DMS 273 treated with DMSO at 0.1 percent for 48 hours (cell line): ENCODE measurements at places on chromosomes 7 and 10.

- DNase-seq, result no peak
Measured at GRCh38 chr7:46559194-46559832, 638.2 kb upstream of the IGFBP3 start.

DNA sequence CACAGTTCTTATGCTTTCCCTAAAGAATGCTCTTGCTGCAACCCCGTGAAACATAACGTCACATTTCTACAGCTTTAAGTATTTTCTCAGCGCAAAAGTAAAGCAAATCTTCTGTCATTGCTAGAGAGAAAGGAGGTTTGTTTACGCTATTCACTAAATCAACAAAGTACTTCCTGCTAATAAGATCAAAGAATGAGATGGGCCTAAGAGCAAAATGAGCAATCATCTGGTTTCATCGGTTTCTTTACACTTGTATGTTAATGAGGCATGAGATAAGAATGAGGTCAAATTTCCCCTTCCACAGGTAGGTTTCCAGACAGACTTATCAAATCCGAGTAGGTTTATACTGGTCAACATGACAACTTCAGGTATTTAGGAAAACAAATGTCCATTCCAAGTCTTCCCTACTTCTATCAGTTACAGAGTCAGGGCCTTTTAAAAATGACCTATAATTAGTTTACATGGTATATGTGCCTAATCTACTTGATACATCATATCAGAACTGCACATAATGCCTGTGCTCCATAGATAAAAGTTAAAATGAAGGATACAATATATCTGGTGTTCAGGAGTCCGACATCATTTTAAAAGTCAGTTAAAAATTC lies 8.4 kb downstream of the USP6NL start:
- no peak for DNase-seq

- DNase-seq, result no peak
Measured at GRCh38 chr10:129140921-129141885, 325.8 kb upstream of the MGMT start.

GRCh38 chr7:76327610-76328009 lies 25.1 kb downstream of the HSPB1 start:
- no peak for DNase-seq

DNA sequence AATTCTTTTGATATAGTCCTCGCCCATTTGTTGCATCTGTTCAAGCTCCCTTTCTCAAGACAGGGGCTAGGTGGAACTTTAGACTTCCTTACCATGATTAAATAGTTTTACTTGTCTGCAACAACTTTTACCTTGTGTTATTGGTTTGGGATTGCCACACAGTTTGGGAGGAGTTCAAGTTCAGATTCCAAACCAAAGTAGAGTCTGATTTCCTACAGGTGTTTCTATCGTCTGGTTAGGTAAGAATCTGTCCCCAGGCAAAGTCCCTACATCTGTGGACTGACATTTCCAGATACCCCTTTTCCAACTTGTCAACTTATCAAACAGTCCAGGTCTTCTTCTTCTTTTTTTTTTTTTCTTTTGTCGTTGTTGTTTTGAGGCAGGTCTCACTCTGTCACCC lies 93.1 kb downstream of the LRGUK start:
- no peak for DNase-seq

DNA sequence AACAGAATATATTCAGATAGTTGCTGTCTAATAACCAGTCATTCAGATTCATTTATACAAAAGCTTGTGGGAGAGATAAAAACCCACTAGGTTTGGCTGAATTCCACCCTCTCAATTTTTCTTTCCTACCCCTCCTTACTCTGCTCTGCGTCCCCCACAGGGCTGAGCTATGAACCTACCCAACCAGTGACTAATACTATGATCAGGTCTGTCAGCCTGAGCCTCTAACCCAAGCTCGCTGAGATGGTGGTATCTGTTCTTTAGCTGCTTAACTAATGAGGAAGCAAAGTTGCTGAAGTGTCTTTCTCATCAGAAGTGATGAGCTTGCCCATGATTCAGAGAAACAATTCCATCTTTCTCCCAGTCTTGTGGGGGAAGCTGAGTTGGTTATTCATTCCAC lies 248.7 kb upstream of the GPR26 start:
- DNase-seq, result no peak

DNA sequence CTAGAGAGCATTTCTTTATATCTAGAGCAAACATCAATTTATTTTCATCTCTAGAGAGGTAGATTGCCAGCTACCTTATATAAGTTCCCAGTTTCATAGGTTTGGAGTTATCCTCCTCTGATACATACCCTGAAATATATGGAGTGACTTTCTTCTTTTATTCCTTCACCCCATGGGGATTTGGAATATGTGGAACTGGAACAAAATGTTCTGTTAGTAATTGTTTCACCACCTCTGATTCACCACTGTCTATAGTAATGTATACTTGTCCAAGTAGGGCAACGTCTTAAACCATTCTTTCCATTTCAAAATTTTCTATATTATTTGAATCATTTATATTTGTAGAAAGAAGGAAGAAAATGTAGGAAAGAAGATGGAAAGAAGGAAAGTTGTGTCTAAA lies 511.2 kb upstream of the KCND2 start:
- DNase-seq, result no peak

- DNase-seq, result no peak
Measured at GRCh38 chr10:57849691-57850357, 417.9 kb downstream of the IPMK start.

DNA sequence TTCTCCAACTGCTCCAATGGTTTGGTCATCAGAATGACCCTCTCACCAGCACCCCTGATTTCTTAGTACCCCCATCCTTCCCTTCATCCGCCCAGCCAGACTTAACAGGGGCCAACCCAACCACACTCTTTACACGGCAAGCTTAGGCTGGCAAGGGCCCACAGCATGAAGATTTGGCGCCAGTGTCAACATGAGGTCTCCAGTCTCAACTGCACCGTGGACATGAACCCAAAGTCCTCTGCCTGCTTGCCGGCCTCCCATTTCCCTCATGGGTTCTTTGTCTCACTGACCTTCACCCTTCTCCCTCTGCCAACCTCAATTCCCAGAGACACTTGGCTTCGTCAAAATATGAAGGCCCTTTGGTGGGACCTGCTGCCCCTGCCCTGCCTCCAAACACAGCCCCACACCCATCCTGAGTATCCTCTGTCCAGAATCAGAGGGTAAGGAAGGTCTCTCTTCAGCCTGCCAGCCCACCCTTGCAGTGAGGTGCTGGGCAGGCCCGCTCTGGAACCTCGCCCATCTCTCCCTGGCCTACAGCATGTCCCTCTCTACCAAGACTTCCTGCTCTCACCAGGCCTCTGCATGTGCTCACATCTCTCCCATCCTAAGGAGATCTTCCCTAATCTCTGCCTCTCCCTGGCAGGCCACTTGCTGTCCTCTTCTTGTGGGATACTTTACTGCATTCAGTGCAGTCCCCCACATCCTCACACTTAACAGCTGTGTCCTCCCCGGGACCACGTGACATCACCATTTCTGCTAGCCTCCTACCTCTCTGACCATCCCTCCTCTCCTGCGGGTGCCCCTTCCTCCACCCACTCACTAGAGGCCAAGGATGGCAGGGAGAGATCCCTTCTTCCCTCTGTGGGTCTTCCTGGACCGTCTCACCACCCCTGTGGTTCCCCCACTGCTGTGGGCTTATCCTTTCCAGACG lies 91.7 kb upstream of the ZMIZ1 start:
- DNase-seq, result no peak

DNA sequence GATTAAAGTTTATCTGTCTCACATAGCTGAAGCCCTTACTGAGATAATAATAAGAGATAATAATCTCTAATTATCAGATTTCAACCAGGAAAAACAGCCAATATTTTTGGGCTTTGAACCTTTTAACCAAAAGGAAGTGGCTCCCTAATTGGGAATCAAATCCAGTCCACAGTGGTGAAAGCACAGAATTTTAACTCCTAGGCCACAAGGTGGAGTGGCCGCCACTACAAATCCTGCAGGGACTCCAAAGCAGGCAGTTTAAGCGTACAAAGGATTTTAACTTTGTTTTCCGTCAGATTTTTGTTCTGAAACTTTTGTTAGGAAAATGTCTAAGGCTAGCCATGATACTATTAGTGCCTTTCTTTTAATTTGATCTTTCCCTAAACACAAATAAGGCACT lies 99.6 kb upstream of the CCNY start:
- DNase-seq, result no peak

DNA sequence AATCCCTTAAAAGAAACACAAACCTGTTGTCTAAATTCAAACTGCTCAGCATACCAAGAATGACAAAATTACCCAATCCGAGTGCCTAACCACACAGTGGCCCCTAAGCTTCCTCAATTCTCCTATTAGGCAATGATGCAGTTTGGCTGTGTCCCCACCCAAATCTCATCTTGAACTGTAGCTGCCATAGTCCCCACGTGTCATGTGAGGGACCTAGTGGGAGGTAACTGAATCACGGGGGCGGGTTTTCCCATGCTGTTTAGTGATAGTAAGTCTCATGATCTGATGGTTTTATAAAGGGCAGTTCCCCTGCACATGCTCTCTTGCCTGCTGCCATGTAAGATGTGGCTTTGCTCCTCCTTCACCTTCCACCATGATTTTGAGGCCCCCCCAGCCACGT lies 21.9 kb downstream of the PSAP start:
- no peak for DNase-seq

GRCh38 chr7:90617442-90617841 lies 21.3 kb downstream of the CDK14 start:
- no peak for DNase-seq

GRCh38 chr7:117597755-117598154 lies 117.9 kb downstream of the CFTR start:
- DNase-seq, result peak; percentile 9

GRCh38 chr7:44220046-44220357 lies 19.2 kb downstream of the YKT6 start:
- no peak for DNase-seq

DNA sequence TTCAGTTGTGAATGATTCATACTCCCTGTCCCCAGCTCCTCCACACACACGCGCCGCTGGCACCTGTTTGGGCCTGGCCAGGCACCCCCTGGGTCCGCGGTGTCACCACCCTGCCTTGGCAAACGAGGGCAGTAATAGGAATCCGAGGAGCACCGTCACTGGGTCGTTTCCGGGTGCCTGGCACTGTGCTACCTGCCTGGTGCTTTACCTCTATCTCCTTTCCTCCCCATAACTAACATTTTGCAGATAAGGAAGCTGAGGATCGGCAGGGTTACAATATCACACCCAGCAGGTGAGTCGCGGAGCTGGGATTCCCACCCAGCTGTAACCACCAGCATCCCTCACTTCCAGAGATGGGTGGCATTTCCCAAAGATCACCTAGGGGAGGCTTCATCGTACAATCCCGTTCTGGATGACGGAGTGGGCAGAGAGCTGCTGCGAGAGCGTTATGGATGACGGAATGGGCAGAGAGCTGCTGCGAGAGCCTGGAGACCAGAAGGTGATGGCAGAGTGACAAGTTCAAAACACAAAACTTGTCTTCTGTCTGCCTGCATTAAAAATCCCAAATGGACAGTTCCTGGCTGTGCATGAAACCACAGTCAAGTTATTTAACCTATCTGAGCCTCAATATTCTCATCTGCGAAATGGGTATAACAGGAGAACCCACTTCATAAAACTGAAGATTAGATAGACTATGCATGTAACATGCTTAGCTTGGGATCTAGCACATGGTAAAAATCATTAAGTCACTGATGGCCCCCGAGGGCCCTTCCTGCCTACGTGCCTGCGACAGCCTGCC lies 1.1 kb upstream of the HSPA12A start:
- no peak for DNase-seq

GRCh38 chr10:27742195-27743011 lies 3.2 kb downstream of the MKX start:
- peak; percentile 1 for DNase-seq

DNA sequence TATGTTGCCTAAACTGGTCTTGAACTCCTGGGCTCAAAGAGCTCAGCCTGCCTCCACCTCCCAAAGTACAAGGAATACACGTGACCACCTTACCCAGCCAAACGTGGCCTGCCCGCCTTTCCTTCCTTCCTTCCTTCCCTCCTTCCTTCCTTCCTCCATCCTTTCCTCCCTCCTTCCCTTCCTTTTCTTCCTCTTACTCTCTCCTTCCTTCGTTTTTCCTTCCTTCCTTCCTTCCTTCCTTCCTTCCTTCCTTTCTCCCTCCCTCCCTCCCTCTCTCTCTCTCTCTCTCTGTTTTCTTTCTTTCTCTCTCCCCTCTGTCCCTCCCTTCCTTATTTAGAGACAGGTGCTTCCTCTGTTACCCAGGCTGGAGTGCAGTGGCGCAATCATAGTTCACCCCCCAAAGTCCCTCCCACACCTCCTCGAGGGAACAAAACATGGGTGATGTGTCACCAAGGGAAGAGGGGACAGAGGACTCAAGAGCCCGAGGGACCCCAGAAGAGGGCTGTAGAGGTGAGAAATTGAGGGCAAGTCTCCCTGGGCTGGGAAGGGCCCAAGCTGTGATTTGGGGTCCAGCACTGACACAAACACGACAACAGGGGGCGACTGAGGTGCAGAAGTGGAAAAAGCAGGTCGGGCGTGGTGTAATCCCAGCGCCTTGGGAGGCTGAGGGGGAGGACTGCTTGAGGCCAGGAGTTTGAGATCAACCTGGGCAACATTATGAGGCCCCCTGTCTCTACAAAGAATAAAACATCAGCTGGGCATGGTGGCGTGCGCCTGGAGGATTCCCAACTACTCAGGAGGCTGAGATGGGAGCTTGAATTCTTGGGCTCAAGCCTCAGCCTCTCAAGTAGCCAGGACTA lies 28.1 kb downstream of the EPHB4 start:
- peak; percentile 38 for DNase-seq

- DNase-seq, result no peak
Measured at GRCh38 chr10:22158426-22158825, 59.4 kb downstream of the EBLN1 start.

GRCh38 chr10:17954861-17955260 lies 3.1 kb downstream of the SLC39A12 start:
- no peak for DNase-seq

DNA sequence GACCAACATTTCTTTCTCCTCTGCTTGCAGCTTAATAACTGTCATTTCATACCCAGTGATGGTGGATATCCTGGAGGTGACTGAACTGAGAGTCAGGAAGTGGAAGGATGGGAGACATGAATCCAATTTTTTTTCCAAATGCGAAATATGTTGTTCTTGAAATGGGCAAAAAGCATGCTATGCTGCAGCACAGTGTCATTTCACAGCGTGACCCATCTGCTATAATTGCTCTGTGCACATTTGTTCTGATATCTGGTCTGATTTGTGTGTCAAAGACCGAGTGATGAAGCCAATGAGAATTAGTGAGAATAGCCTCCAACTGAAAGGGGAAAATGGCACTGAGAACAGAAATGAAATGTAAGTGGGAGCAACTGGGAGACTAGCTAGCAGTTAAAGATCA lies 329.6 kb upstream of the PHYHIPL start:
- DNase-seq, result no peak
